Stimulated activated CD4-positive, alpha-beta T cell treated with anti-CD3 and anti-CD28 coated beads, Interleukin-4, amount 100 ng/mL, for 4 hours (primary cell): ENCODE measurements at places on chromosomes 6 and 20.

GRCh38 chr6:129599467-129599866 lies 110.5 kb downstream of the ARHGAP18 start:
- no peak for DNase-seq

GRCh38 chr6:20811109-20811761 lies 277.0 kb downstream of the CDKAL1 start:
- DNase-seq = no peak

DNA sequence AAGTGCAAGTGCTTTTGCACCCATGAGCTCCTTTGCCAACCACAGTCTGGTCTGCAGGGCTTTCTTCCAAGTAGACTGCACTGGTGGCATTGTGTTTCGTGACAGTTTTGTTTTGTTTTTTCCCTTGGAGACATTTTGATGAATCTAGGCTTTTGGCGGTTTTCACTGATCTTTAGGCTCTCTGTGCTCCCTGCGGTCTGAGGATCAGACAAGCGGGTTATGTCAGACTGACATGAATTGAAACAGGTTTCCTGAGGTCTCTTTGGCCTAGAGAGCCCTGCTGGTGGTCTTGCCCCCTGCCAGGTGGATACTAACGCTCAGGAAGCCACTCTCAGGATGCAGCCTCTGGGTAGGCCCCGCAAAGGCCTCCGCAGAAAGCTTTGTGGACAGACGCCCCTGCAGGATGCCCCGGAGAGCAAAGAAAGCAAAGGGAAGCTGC lies 555.4 kb upstream of the AGPAT4 start:
- no peak for DNase-seq

- DNase-seq = no peak
Observed at GRCh38 chr20:62627901-62628612, 14.2 kb upstream of the SLCO4A1 start.

- DNase-seq = no peak
Observed at GRCh38 chr20:54362283-54362682, 113.1 kb upstream of the DOK5 start.
